ENCODE measurements at places on chromosomes 2 and 18.

GRCh38 chr2:235674146-235674545, 180.3 kb downstream of the AGAP1 start:
- no peak for DNase-seq

DNA sequence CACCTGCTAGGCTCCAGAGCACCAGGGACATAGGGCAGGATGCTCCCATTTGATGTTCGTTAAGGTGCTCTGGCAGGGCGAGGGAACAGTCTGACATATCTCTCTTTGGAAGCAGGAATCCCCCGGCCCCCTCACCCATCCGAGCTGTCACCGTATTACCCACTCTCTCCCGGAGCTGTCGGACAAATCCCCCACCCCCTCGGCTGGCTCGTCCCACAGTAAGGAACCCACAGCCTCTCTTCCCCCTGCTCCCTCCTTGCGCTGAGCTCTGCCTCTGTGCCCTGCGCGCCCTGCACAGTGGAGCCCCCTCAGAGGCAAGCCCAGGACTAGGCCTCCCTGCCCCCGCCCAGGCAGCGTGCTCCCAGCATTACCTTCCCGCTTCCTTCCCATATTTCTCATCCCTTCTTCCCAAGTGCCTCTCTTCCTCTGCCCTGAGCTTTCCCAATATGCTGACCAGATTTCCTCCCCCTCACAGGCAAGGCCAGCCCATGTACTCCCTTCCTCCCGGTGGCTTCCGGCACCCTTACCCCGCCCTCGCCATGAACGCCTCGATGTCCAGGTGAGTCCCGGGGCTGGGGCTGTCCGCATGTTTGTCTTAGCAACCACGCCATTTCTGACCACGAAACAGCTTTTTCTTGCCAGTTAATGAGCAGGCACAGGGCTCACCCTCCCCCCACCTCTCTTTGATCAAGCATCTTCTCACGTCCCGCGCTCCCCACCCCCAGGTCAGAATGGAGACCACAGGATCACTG, 23.8 kb downstream of the TGOLN2 start:
- no peak for DNase-seq

GRCh38 chr2:205644018-205644417, 38.3 kb upstream of the NRP2 start:
- no peak for DNase-seq

DNA sequence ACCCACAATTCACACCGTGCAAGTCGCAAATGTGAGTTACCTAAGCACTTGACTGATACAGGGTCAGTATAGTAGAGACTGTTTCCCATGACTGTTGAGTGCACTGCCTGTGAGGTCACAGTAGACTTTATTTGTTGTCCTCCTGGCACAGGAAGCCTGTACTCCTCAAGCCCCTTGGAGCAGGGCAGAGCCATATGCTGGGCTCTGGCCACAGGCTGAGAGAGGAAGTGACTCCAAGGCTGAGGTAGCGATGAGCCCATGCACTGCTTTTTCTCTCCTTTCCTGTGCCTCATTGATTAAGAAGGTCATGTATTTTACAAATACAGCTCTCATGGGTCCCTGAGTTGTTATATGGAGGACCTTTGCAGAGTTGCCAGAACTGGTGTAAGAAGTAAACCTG, 287.7 kb downstream of the SRBD1 start:
- no peak for DNase-seq

GRCh38 chr2:54364409-54364808, 91.7 kb upstream of the SPTBN1 start:
- no peak for DNase-seq

DNA sequence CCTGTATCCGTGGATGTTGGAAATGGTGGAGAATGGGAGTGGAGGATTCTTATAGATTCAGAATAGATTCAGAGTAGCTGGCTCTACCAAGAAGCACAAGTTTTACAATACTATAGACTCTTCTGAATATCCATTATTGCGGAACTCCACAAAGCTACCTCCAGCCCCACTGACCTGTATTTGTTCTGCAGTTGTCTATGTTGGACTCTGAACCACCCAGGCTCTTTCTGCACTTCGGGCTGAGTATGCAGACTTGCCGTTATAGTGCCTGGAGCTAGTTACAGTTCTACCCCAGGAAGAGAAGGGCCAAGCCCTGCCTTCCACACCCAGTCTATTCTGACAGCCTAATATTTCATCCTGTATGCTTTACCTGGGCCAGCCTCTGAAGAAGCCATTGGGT, 4.4 kb upstream of the RGPD4 start:
- no peak for DNase-seq

- DNase-seq, result no peak
Observed at GRCh38 chr2:196041786-196042185, 26.9 kb downstream of the DNAH7 start.

DNA sequence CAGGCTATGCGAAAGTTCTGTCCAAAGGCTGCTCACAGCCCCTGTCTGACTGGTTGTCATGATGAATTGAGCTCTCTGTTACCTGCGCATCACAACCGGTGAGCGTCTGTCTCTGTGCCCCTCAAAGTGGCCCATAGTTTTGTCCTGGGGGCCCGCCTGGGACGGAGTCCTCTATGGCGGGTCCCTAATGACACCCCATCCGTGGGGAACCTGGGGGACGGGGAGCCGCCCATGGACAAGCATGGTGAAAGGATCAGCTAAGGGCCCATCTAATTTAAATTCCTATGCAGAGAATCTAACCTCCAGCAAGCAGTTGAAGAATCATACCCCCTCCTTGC, 473 bp downstream of the ELMOD3 start:
- DNase-seq, result no peak

- no peak for DNase-seq
Observed at GRCh38 chr2:28336264-28336980, 56.2 kb upstream of the FOSL2 start.

GRCh38 chr2:48066000-48066399, 159.7 kb upstream of the FBXO11 start:
- no peak for DNase-seq

DNA sequence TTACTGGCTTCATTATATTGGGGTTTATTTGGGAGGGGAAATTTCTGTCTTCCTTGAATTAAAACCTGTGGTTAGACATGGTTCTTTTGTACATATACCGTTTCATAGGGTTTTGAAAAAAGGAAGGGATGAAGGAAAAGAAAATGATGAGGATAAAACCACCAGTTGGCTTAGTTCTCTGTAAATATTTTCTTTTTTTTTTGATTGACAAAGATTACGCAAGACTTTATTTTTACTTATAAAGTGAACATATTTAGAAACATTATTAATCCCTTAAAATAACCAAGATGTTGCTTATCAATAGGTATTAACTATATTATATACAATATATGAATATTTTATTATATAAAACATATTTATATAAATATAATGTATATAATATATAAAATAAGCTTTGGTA, 45.1 kb upstream of the TUBA3E start:
- DNase-seq, result no peak

DNA sequence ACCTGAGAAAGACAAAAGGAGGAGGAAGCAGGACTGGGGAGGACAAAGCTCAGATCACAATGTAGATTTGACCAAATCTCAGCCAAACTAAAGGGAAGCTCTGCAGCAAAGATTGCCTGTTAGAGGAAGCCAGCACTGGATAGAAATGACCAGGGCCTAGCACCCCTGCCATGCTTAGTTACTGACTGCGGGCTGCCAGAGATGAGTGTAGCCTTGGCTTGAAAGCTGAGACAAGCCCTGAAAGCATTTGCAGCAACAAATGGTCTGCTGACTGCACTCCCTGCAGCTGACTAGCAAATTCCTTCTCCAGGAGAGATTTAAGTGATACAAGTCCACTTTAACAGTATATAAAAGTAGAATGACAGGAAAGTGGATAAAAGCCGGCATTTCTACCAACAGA, 140.9 kb upstream of the CRIM1 start:
- no peak for DNase-seq

DNA sequence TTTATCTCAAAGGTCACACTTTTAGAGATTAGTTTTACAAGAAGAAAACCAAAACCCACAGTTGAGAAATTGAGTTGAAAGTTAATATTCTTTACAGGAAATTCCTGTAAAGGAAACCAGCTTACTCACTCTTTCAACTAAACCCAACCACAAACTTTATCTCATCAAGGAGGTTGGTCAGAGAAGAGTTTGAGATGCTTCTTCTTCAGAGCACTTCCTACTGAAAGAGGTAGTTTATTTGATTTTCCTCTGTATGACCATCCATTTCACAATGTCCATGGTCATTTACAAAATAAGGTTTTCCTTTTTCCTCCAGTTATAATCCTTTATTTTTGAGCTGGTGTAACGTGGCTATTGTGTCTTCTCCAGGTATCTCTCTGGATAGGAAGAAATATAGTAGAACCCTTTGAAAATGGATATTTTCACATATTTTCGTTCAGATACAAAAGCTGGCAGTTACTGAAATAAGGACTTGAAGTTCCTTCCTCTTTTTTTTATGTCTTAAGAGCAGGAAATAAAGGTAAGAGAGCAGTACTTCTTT, 4.5 kb upstream of the IL18RAP start:
- DNase-seq, result no peak

DNA sequence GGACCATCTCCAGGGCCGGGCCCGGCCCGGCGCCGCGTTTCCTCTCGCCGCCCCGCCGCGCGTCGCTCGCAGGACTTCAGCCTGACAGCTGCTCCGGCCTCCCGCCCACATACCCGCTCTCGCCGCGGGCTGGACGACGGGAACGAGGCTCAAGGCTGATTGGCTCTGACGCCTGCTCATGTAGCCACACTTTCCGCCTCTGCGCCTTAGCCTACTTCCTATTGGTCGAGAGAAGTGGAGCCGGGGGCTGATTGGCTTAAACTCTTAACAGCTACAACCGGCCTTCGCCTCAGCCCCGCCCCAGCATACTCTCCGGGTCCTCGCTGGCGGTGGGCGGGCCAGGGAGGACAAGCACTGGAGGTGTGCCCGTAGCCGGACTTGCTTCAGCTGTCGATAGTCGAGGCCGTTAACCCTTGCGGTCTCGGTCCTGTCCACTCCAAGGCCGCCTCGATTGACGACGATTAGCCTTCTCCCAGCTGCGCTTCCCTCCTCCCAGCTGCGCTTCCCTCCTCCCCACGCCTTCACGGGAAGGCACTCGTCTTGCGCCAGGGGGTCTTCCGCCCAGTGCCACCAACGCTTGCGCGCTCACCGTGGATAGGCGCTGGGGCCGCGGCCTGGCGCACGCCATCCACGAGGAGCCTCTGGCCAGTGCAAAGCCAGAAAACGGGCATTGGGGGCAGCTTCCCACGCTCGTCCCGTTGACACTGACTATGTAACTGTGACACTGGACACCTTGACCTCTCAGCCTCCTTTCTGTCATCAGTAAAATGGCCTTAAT, at the start of gene PRADC1:
Gene PRADC1 (minus strand): TSS at position 86 of the 778 bp plus-strand sequence. CDS start 79 bp downstream, at position 7.
- peak; percentile 96 for DNase-seq

- no peak for DNase-seq
Observed at GRCh38 chr2:37920570-37920969, 4.5 kb upstream of the RMDN2 start.

DNA sequence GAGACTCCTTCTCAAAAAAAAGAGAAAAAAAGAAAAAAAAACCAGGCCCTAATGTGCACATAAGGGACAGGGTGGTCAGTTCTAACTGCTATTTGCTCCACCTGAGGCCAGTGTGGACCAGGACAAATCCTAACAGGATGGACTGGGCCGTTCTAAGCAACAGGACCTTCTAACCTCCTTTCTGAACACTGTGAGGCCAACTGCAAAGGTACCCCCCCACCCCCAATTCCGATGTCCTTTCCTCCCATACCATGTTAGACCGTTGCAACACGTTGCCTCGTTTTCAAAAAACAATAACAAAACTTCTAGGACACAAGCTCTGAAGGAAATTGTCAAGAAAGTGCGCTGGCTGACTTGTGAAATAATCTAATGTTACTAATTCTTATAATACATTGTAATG, 1.2 kb downstream of the THAP4 start:
- DNase-seq, result no peak

Data from DND-41 (cell line).